ENCODE measurements at places on chromosomes 1 and 21. TPM values are rescaled to one million over a fixed set of nuclear protein-coding genes. Genes with fewer than 3 reads are reported as not detected.
A peak's percentile ranks its signal among the peaks of the same experiment; 100 is the strongest.

DNA sequence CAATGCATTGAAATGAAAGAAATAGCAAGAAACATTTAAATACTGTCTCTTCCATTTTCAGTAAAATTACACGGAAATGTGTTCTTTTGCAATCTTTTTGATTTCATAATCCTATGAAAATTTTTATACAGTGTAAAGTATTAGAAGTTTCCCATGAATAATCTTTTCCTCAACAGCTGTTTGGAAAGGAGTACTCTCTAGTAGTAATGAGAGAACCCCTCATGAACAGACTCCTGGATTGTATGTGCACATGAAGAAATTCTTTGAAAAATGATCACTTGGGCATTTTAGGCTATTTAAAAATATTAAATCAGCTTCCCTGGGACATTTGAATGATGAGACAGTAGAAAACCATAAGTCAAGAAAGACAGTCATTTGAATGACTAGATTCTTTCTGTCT is 64.4 kb downstream of the LHX9 start:
- DNase-seq, result no peak

GRCh38 chr1:10717296-10718082 is 79.0 kb downstream of the CASZ1 start:
- DNase-seq, result no peak

C2CD4D gene
- 0.23 TPM for total RNA-seq

- no peak for DNase-seq
Observed at GRCh38 chr1:107574044-107574443, 390.9 kb downstream of the VAV3 start.

EVI5 gene
- total RNA-seq, result 31.2 TPM

PROX1 gene
- total RNA-seq, result 17.6 TPM

ARMH1 gene
- not detected for total RNA-seq

PLD5 gene
- total RNA-seq, result 1.8 TPM

DNA sequence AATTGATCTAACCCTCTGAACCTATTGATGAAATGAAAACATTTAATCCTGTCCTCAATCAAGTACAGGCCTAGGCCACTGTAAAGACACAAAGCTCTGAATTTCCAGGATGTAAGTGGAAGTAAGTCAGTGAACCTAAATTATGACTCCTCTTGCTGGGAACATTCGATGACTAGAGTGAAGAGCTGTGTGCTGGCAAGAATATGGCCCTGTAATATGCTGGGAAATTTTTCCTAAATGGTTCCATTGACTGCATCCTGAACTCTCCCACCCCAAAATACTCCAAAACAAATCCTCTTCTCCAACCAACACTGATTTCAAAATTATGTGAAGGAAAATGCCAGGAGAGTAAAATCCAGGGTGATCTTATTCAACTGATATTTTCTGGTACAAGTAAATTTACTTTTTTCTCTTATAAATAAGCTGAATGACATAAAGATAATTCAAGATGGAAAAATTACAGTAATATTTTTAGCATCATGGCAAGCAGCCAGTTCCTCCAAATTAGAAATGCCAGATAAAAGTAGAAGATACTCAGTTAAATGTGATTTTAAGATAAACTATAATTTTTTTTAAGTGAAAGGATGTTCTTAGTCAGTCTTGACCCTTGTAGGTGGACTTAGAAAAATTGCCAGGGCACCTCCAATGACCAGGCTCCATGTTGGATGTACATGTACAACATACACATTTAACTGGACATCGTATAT is 269.4 kb downstream of the PTGER3 start:
- no peak for DNase-seq

DNA sequence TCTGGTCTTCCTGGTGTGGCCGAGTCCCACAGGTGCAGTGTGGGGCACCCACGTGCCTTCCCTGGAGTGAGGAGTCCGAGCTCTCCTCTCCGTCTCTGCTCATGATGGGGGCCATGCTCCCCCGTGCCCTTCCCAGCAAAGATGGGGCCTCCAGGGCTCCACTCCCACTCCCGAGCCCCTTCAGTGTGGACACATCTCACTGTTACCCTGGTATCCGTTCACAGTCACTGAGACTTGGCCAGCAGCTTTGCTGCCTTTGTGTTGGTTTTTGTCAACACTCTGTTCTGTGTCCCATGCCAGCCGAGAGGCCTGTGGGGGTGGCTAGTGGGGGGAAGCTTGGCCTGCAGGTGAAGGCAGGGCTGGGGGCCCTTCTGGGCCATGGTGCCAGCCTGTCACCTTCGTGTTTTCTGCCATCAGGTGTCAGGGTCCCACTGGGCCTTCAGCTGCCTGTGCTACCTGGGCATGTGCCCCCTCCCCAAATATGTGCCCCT is 46.9 kb upstream of the POFUT2 start:
- peak; percentile 28 for DNase-seq

HMCN1 gene
- total RNA-seq, result 0.49 TPM

GRCh38 chr1:35577071-35577998 is 4.2 kb downstream of the TFAP2E start:
- no peak for DNase-seq

GRCh38 chr1:201400852-201401230 is 1.7 kb upstream of the LAD1 start:
- no peak for DNase-seq

DNA sequence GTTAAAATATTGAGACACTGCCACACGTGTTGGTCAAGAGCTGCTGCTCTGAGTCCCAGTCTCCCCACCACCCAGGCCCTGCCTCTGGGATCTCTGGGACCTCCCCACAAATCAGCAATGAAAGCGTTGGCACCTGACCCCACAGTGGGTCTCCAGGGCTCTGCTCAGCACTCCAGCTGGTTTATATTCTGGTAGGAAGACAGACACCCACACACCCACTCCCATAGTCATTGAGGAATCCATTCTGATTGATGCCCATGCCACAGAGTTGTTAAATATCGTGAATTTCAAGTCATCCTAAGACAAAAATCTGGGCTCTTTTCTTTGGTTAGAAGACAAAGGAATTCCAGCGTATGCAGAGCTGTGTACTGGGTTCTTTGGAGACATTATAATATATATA is 91.6 kb downstream of the KIF26B start:
- DNase-seq, result no peak
